ENCODE measurements at places on chromosomes 11 and 22. TPM values are rescaled to one million over a fixed set of nuclear protein-coding genes. Genes with fewer than 3 reads are reported as not detected.

Gene TMEM191C
- 2.6 TPM for total RNA-seq

Gene APOBEC3H
- 1.3 TPM for total RNA-seq

Gene MAFF
- 20.5 TPM for total RNA-seq

Gene ZDHHC24
- total RNA-seq = 11.6 TPM

Gene RELT
- 0.77 TPM for total RNA-seq

Gene TEX54
- not detected for total RNA-seq

Gene KCNE3
- 10.8 TPM for total RNA-seq

Gene KLHL22
- 32.4 TPM for total RNA-seq

Gene CTSW
- total RNA-seq = not detected

Gene RAB6A
- total RNA-seq = 103 TPM

Gene MS4A5
- total RNA-seq = not detected

Gene CATSPERZ
- total RNA-seq = 1.0 TPM

Gene DKK3
- total RNA-seq = 1,064 TPM

Gene CNIH2
- 0.17 TPM for total RNA-seq

Gene NXPE4
- total RNA-seq = not detected

Gene GUCD1
- total RNA-seq = 143 TPM

Gene LARGE2
- total RNA-seq = not detected

Gene MRGPRX1
- total RNA-seq = not detected

Gene PTS
- total RNA-seq = 69.0 TPM

Gene APOA5
- not detected for total RNA-seq

Gene SCUBE2
- total RNA-seq = 1.8 TPM

Gene KRTAP5-1
- not detected for total RNA-seq

Gene MMP8
- total RNA-seq = not detected

Gene NAA40
- 9.2 TPM for total RNA-seq

Gene POU2AF3
- 0.26 TPM for total RNA-seq

Gene CYP2D6
- total RNA-seq = 0.33 TPM

Gene P4HA3
- total RNA-seq = 4.1 TPM

Gene PLA2G3
- not detected for total RNA-seq

Gene HSPA8
- total RNA-seq = 2,829 TPM

Gene VPREB3
- not detected for total RNA-seq

Data from fibroblast of lung (primary cell).